Activated naive CD8-positive, alpha-beta T cell treated with anti-CD3 and anti-CD28 coated beads for 36 hours (primary cell): ENCODE measurements at places on chromosomes 6 and 20. TPM values are rescaled to one million over a fixed set of nuclear protein-coding genes. Genes with fewer than 3 reads are reported as not detected.

Gene GSTA2
- total RNA-seq = not detected

Gene PPP1R14C
- total RNA-seq = 0.33 TPM

GRCh38 chr20:49275216-49275615, 2.6 kb downstream of the ZNFX1 start:
- no peak for DNase-seq

Gene PAQR8
- 11.4 TPM for total RNA-seq

- DNase-seq = no peak
These were observed 25.7 kb downstream of the EPHA7 start for GRCh38 chr6:93393554-93394074.

Gene PDCD2
- total RNA-seq = 161 TPM

DNA sequence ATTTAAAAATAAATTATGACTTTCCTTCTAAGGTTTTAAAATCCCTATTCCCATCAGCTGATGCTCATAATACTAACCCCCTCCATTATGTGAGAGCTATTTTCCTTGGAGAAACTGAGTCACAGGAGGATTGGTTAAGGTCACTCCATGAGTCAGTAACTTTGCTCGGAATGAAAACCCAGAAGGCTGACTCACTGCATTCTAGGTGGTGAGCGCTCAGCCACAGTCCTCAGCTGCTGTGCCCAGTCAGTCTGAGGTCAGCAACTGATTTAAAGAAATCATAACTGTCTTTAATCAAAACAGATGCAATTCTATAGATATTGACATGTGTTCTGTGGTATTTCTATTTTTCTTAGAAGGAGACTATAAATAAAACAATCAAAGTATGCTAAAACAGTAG, 359.2 kb downstream of the GJA1 start:
- no peak for DNase-seq
